ENCODE measurements at places on chromosomes 7 and 10.

GRCh38 chr7:74544706-74545469 is 91.2 kb downstream of the GTF2IRD1 start:
- DNase-seq: no peak

- no peak for DNase-seq
Observed at GRCh38 chr7:69373171-69374043, 224.9 kb upstream of the AUTS2 start.

DNA sequence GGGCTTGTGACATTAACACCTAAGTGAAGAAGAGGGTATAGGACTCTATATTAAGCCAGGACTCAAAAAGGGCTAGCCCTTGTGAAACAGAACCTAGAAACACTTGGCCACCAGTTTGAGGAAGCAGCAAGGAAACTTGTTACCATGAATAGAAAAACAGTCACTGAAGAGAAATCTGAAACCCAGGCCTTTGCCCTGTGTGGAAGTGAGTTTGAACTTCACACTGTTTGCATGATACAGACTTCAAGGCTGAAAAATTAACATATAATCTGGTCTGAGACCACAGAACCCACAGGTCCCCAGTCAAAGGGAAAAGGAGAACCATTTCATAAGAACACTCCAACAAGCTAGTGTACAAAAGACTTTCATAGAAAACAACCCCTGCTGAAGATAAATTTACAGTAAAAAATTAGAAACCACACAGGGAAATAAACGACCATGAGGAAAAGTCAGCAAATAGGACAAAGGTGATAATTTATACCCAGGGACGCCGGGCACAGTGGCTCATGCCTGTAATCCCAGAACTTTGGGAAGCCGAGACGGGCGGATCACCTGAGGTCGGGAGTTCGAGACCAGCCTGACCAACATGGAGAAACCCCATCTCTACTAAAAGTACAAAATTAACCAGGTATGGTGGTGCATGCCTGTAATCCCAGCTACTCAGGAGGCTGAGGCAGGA is 76.1 kb downstream of the SKIDA1 start:
- no peak for DNase-seq

DNA sequence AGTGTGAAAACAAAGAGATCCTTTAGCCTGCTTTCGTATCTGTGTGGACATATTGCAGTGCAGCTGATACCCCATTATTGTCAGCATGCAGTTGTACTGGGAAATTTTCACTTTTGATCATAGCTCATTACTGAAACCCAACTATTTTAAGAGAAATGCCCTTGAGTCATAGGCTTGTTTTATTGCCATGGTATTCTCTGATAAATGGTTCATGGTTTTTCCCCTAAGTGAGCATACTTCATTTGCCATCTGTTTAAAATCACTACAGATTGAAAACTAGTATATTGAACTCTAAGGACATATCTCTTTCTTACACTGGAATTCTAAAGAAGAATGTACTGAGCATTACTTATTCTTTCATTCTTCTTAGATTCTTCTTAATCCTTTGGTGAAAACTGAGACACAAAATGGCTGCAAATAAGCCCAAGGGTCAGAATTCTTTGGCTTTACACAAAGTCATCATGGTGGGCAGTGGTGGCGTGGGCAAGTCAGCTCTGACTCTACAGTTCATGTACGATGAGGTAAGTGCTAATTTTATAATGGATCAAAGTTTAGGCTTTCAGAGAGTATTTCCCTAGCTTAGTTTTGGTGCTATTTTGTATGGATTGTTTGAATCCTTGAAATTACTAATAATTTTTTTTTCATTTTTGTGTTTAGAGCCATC is 63.0 kb downstream of the RALA start:
- no peak for DNase-seq

DNA sequence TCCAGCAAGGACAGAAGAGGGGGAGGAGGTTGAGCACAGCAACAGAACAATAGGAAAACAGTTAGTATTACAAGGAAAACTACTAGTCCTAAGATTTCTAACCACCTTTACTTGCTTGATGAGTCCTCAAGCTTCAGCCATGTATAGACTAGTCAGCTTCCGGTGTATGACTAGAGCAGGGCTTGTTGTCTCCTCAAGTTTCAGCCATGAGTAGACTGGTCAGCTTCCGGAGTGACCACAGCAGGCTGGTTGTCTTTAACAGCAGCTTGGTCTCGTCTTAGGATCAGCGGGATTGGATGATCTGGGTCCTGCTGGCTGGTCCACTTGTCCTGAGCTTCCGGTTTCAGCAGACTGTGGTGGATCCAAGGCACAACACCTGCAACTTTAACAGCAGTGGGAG is 10.6 kb upstream of the ZNF239 start:
- no peak for DNase-seq

GRCh38 chr7:128724743-128725142 is 14.4 kb upstream of the CALU start:
- no peak for DNase-seq
